Suprapubic skin (tissue), 4 donors: ENCODE measurements at places on chromosomes 4 and X.

GRCh38 chrX:46837558-46838485 is 979 bp downstream of the RP2 start:
- DNase-seq: no peak

DNA sequence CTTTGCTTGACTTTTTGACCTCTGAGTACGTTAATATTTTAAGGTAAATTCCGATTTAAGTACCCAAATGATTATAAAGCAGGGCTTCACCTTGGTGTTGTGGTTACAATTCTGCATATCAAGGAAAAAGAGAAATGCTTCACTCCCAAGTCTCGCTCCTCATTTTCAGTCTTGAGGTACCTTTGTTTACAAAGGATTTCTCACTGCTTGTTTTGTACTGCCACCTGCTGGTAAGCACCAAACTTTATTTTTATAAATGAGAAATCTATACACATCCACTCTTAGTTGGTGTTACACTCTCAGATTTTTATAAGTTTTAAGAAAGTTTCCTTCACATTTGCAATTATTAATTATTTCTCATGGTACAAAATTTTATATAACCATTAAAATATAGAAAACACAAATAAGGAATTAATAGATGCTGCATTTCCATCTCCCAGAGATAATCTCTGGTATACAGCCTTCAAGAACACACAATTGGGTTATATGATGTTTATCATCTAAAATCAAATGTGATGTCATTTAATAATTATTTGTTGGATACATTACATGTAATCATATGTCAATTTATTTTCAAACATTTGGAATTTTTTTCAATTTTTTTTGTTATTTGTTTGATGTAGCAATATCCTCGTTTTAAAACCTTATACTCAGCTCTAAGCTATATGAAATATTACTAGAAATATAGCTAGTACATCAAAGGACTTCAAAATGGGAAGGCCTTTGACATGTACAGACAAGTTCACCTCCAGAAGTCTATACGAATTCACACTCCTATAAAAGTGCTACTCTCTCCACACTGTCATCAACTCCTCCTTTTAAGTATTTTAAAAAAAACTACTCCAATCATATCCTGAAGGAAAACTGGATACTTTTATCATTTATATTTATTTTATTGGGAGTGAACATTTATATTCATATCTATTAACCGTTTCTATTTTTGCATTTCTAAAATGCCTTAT is 179.9 kb downstream of the KCNIP4 start:
- no peak for DNase-seq

- DNase-seq: no peak
Measured at GRCh38 chr4:152374606-152375285, 161.1 kb downstream of the FBXW7 start.

- no peak for DNase-seq
Measured at GRCh38 chrX:70038951-70039350, 10.8 kb downstream of the AWAT2 start.

- no peak for DNase-seq
Measured at GRCh38 chr4:57081651-57082621, 28.2 kb downstream of the IGFBP7 start.

- peak; percentile 75 for DNase-seq
Measured at GRCh38 chr4:184807797-184808712, 17.7 kb downstream of the ACSL1 start.

DNA sequence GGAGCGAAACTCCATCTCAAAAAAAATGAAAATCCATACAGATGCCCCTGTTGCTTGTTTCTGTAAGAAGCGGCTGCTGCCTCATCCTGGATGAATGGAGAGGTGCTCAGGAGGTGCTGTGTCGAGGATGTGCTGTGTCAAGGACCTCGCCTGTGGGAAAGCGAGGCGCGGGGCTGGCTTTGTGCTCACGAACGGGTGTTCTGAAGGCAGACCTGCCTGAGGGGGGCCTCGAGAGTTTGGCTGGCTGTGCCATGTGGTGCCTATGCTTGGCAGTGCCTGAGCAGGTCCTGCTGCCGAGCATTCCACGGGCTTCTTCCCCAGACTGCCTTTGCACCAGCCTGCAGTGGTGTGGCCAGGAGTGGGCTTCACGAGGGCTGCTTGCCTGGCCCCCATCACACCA is 61.5 kb downstream of the NSD2 start:
- no peak for DNase-seq

DNA sequence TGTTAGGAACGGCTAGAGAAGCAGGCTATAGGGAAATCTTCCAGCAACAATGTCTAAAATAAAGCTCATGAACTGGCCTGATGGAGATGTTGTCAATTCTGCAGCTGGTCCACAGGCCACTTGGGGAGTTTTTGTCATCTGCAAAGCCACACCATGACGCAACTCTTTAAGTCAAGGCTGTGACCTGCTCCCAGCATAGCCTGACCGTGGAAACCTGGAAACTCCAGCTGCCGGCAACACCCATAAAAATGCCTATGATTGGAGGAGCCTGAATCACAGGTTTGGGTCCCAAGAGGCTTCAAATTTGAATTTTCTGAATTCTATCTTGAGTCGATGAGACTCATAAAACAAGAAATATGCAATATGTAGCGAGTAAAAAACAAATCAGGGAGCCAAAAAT is 969.2 kb upstream of the PRKX start:
- DNase-seq: no peak

DNA sequence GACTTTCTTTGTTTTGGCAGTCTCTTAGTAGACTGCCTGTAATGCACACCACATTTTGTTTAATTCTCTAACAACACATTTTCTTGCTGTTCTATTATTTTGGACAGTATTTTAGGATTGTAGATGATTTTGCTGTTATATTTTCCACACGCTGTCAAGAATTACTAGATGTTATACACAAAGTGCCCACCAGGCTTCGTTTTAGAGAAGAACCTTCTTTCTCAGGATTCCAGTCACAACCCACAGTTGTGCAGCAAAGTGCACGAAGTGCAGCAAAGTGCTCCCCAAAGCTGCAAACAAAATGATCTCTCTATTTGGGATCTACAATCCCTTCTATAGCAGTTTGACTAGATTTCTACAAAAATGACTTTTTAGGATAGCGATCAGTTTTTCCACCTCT is 2.4 kb downstream of the ZNF141 start:
- no peak for DNase-seq

DNA sequence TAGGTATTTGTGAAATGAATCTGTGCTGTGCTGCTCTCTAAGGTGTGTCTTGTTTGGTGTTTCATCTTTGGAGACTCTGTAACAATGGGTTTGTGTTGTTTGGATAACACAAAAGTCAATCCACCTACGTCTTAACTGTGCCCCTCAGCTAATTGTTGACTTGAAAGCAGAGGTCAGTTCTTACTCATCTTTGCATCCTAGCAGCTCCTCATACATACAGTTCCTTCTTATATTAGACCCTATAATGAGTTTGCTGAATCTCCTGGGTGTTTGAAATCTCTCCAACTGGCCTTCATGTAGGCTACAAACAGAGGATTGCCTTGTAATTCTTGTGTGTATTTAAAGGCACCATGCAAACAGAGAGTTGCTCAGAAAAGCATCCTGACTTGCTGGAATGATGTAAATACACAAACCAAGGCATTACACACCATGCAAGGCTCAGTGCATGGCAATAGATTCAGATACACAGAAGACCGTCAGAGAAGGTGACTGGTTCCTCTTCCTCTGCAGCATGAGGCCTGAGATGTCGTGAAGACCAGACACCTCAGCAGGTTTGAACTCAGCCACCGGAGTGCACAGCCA is 220.0 kb upstream of the JADE1 start:
- DNase-seq: no peak

DNA sequence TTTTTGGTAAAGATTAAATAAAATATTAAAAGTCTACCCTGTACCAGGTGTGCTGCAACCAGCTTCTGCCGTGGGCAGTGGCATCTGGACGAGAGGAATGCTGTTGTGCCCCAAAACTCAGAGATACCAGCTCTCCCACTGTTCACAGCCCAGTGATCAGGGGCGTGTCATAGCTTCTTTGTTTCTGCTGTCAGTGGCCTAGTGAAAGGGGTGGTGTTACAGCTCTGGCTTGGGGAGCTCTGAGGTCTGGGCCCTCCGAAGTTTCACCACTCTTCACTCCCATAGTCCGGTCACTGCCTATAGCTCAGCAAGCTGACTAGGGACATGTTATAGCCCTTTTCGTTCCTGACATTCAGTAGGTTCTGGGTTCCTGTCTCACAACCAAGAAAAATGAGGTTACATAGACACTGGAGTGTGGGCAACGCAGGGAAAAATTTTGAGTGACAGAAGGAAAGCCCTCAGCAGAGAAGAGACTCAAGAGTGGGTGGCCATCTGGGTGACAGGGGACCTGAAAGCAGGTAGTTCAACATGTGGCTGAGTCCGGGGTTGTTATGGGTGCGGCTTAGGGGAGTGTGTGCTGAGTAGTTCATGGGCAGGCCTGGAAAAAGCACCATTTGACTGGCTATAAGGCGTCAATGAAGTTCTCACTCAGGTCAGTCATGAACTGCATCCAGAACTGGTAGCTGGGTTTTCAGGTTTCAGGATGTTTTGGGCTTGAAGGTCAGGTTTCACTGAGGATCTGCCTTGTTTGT is 1184.4 kb upstream of the PABPC4L start:
- DNase-seq: no peak

GRCh38 chr4:52964011-52964410 is 101.9 kb downstream of the RASL11B start:
- DNase-seq: no peak

GRCh38 chr4:162016219-162016618 is 147.6 kb downstream of the FSTL5 start:
- no peak for DNase-seq

GRCh38 chr4:166386491-166387360 is 513.7 kb downstream of the TLL1 start:
- DNase-seq: no peak

DNA sequence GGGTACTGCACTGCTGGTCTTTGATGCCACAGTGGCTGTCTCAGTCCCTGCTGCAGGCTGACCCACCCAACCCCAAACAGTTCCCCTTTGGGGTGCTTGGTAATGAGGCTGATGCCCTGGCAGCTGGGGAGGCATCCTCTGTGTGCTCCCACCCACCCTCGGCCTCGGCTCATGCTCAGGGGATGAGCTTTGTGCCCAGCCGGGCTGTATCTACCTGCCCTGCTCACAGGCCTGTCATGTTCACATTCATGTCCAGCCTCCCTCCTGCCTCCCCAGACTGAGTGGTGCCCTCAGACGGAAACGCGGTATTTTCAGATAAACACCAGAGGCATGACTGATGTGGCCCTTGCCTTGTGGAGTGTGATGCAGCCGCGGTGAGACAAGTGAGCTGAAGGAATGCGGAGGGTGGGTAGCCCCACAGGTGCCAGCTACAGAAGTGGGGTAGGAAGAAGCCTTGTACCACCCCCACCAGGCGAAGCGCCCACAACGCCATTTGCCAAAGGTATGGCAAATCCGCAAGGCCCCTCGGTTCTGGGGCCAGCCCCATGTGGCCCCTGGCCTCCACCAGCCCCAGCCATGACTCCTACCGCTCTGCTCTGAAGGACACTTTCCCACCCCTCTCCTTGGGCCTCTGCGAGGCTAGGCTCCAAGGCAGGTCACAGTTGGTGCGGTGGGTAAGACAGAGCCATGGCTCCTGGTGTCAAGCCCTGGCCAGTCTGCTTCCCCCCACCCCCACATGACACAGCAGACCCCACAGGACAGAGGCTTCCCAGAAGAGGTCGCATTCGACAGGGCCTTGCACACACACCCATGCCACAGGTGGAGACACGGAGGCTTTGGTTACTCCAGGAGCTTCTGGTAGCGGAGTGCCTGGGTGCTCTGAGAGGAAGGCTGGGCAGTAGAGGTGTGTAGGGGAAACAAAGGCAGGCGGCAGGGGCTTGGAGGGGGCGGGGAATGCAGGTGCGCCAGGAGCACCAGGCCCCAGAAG is 1.8 kb upstream of the RENBP start:
- DNase-seq: no peak

DNA sequence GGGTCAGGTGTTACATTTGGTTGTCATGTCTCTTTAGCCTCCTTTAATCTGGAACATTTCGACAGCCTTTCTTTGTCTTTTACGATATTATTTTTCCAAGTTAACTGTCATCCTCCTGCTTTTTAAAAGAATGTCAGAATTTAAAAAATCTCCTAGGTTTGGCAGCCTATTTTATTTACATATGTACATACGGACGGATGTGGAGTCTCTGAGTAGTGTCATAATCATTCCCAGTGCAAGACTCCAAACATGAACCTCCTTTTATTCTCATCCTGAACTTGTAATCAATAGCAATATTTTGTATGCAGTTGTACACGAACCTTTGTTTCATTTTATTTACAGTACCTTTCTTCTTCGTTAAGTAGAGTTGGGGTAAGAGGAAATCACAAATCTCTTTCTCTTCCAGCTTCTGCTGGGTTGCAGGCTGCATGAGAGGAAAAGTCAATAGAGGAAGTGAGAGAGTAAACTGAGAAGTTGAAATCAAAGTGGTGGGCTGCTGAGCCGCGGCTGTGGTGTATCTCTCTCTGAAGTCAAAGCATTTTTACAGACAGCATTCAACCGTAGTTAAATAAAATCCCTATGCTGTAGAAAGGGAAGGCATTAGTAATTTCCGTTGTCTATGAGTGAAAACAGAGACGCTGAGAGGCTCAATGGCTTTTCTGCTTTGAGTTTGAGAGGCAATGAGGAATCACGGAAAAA is 53.9 kb upstream of the RPS6KA3 start:
- DNase-seq: no peak

- no peak for DNase-seq
Measured at GRCh38 chr4:142356118-142356759, 489.9 kb downstream of the INPP4B start.

DNA sequence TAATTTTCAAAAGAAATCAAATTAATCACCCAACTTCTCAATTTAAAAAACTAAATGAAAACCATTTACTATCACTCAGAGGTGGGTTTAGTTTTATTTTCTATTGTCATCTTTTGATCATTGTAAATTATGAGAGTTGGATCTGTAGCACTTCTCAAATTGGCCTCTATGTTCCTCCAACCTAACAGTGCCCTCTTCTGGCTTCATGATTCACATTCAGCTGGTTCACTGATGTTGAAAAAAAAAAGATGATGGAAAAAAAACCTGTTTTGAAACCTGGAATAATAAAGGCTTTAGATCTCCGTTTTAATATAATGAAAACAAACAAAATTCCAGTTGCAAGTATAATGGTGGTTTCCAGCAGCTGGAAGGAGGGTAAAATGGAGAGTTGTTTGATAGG is 2.4 kb upstream of the NBDY start:
- DNase-seq: no peak

DNA sequence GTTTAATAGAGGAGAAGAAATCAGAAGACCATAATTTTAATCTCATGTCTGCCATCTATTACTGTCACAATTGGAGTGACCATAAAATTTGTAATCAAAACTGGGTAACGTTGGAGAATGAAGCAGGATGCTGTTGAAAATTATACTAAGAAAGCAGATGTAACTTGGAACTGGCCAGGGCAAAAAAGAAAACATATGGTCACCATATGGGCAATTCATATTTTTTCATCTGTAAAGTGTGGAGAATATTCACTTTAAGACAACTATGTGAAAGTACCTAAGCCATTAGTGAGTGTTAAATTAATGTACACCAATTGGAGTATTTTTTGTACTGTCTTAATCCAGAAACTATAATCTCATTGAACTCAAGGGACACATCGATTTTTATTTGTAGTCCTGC is 1008.0 kb downstream of the GLUD2 start:
- DNase-seq: no peak
